ENCODE measurements at places on chromosomes 13 and 19. TPM values are rescaled to one million over a fixed set of nuclear protein-coding genes. Genes with fewer than 3 reads are reported as not detected.

Gene CDX2
- polyA plus RNA-seq = not detected

Gene PTPRH
- polyA plus RNA-seq = 2.3 TPM

- no peak for DNase-seq
These were observed 3.1 kb upstream of the SHISA2 start for GRCh38 chr13:26054896-26055295.

DNA sequence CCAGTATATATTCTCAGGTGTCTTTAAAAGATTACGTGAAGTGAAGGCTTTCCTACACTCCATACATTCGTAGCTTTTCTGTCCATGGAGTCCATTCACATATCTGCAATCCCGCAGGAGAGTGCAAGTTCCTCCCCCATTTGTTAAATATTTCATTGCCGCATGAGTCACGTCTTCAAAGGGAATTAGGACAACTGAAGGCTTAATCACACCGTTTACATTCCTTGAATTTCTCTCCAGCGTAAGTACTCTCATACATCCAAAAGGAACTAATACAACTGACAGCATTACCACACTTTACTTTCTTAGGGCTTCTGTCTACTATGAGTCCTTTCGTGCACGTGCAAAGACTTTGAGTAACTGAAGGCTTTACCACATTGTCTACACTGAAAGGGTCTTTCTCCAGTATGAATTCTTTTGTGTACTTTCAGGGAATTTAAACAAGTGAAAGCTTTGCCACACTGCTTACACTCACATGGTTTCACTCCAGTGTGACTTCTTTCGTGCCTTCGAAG, 29.0 kb upstream of the ZNF564 start:
- DNase-seq = peak; percentile 41

DNA sequence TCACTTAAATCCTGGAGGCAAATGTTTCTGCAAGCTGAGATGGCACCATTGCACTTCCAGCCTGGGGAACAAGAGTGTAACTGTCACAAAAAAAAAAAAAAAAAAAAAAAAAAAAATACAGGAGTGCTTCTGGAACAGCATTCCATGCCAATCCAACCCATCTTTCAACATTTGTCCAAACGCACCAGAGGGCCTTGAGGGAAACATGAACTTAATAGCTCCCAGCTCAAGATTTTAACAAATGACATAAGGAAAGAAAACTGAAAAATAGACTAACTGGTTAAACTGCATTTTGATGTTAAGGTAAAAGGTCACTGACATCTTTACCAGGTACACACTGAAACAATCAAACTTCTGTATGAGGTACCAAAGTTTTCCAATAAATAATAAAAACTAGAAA, 47.7 kb upstream of the ZNF83 start:
- no peak for DNase-seq

All from cardiac muscle cell (in vitro differentiated cells and primary cell).